NCI-H187 (cell line): ENCODE measurements at places on chromosomes 16 and 17.
A peak's percentile ranks its signal among the peaks of the same experiment; 100 is the strongest.

GRCh38 chr17:34692920-34693319 is 113.5 kb downstream of the TMEM132E start:
- no peak for DNase-seq

GRCh38 chr16:47861999-47862398 is 293.8 kb downstream of the ABCC12 start:
- DNase-seq: no peak

DNA sequence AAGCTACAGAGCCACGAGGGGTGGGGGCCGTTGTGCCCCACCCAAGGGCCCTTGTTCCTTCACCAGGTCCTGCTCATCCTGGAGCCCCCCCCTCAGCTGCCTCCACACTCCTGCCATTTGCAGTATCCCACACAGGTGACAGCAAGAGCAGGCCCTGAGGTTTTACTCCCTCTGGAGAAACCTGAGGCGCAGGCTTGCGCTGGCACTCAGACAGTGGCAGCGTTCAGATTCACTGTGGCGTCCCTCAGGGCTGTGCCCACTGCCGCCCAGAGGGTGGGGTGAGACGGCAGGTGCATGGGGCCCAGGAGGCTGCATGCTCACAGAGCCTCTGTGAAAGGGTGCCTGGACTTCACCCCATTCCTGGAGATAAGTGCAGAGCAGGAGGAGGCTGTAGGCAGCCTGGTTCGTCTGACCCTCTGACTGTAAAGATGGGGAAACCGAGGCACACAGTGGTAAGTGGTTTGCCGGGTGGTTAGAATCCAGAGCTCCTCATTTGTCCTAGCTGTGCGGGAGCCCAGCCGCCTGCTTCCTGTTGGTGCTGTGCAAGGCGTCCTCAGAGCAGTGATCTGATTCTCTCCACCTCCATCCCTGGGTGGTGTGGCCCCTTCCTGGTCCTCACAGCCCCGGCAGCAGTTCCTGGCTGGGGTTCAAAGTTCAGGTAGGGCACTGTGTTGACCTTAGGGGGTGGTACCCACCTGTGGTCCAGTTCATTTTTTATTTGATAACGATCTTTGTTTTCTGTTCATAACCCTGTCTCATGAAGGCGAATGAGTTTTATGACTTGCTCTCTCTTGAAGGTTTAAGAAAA is 1.6 kb downstream of the SPIRE2 start:
- no peak for DNase-seq

GRCh38 chr16:80824623-80825364 is 20.4 kb upstream of the CDYL2 start:
- peak; percentile 13 for DNase-seq

GRCh38 chr16:1651974-1652312 is 26.1 kb upstream of the JPT2 start:
- DNase-seq: no peak

- no peak for DNase-seq
Measured at GRCh38 chr16:21083729-21084268, 66.8 kb downstream of the DNAH3 start.

DNA sequence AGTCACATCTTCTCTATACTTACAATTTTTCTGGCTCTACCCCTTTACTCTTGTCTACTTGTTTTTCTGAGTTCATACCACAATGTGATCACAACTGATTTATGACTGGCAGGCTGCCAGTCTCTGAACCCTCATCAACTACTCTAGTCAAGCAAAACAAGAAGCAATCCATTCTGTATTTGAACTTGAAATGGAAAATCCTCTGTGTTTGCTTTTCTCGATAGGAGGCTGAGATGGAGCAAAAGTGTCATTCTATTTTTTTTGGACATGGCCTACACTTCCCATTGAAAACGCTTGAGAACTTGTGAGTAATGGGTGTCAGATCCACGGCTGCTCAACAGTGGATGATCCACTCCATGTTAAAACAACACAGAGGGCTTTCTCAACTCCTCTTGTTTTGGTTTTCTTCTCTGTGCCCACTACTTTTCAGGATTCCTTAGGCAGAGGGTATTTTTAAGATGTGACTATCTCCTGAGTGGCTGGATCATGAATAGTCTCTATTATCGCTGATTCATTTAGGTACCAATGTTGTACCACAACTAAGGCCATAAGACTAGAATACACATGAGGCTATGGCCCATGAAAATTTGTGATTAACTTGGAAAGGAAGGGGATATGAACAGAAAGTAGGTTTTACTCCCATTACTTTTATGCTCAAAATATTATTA is 11.7 kb downstream of the TMEM100 start:
- DNase-seq: peak; percentile 8

DNA sequence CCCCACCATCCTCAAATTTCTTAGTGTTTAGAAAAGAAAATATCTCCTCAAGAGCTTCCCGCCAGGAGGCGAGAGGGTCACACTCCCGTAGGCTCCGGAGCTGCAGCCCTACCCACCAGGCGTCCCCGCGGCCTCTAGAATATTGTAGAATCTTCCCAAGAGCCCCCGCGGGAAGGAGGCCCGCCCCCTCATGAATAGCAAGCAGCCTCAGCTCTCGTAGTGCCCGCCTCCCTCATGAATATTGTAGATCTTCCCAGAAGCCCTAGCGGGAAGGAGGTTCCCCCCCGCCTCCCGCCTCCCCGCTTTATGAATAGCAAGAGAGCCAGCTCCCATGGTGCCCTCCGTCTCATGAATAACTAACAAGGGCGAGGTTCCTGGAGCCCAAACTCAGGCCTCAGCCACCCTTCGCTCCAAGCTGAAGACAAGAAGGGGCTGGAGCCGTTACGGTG is at the start of gene FBXO47:
Gene FBXO47, minus strand, starts transcription at position 114 of the 449 bp plus-strand sequence. CDS start 4,378 bp downstream, outside the sequence.
- DNase-seq: no peak

DNA sequence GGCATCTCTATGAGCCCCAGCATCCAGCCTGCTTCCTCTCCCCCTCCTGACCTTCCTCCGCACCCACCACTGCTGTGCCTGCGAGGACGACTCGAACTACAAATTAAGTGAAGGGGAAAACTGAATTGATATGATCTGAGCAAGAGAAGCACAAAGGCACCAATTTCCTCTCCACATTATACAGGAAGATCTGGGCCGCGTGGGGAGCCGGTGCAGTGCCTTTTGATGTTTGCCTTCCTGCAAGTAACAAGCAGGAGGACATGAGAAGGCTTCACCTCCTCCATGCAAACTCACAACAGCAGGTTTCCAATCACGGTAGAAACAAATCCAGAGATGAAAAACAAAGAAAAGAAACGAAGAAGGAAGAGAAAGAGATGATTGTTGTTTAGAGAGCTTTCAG is 57.8 kb upstream of the MMP2 start:
- no peak for DNase-seq

GRCh38 chr16:725463-726187 is 618 bp downstream of the CCDC78 start:
- no peak for DNase-seq

DNA sequence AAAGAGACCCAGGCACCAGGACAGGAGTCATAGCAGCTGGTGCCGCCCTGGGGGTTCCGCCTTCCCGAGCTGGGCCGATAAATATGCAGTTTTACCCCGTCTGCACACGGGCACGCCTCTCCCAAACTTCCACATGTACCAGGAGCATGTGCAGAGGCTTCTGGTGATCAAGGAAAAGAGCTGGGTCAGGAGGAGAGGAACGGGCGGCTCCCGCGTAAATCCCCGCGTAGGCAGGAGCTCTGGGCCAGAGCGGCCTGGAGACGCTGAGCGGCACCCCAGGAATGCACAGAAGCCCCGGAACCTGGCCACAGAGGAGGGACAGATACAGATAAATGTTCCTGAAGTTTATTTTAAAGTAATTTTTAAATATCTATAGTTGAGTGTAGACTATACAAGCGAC is 46.6 kb upstream of the METRNL start:
- DNase-seq: no peak

DNA sequence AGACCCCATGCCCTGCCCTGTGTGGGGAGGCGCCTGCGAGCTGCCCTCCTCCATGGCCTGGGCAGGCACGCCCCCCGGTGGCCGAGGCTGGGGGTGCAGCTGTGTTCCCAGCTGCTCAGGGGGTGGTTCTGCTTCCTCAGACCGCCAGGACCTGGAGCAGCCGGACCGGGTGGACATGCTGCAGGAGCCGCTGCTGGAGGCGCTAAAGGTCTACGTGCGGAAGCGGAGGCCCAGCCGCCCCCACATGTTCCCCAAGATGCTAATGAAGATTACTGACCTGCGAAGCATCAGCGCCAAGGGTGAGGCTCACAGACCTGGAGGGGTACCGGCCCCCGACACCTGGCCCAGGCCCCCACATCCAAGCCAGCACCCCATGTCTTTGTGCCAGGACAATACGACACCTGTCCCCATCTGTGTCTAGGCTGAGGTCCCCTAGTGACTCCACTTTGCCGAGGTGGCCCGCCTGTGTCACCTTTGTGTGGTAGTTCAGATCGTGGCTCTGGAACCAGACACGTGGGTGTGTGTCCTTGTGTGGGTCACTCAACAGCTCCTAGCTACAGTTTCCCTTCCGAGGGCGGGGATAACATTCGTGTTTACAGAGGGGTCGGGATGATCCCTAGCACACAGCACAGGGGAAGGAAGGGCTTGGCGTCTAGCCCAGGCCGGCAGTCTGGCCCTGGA is 9.3 kb downstream of the GJD3 start:
- no peak for DNase-seq

DNA sequence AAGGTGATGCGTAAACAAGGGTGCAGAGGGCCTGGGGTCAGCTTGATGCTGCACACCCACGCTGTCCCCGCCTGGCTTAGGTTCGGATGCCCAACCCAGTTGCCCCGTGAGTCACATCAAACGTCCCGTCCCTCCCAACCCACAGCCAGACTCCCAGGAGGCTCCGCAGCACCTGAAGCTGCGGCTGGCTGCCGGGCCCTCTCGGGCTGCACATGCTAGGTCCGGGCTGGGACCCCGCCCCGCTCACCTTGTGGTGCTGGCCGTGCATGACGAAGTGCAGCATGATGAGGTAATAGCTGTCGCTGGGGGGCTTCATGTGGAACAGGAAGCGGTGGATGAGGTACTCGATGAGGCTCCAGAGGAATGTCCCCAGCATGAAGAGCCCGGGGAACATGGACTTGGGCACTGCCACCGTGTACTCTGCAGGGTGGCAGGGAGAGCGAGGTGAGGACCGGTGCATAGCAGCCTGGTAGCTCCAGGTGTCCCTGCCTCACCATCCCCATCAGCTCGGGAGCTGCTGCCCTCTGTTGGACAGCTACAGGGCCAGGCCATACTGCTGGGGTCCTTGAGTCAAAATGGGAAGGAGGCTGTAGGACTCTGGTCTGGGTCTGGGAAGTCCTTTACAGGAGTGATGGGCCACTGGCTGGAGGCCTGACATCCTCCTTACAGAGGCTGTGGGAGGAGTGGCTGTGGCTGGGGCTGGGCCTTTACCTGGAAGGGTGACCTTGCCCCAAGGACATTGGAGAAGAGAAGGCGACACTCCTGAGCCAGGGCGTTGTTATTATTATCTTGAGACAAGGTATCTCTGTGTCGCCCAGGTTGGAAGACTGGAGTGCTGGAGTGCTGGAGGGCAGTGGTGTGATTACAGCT is 18.3 kb upstream of the MLKL start:
- DNase-seq: no peak

GRCh38 chr17:17075125-17075781 is 33.0 kb downstream of the MPRIP start:
- DNase-seq: no peak

- no peak for DNase-seq
Measured at GRCh38 chr16:5633845-5634440, 536.3 kb upstream of the EEF2KMT start.

DNA sequence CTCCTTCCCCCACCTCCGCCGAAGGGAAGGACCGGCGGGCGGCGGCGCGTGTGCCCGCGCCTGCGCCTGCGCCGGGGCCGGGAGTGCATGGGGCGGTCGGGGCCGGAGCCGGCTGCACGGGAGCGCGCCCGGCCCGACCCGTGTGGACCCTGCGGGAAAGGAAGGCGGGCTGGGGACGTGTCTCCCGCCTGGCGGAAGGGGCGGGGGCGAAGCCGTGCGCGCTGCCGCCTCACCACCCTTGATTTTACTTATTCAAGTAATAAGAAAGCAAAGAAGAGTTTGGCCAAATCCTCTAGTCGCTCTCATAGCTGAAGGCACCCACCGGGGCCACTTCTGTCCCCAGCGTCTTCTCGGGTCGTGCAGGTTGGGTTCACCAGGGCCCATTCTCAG is 596 bp upstream of the PFN1 start:
- peak; percentile 53 for DNase-seq

GRCh38 chr16:17404941-17405689 is 65.6 kb downstream of the XYLT1 start:
- DNase-seq: no peak

DNA sequence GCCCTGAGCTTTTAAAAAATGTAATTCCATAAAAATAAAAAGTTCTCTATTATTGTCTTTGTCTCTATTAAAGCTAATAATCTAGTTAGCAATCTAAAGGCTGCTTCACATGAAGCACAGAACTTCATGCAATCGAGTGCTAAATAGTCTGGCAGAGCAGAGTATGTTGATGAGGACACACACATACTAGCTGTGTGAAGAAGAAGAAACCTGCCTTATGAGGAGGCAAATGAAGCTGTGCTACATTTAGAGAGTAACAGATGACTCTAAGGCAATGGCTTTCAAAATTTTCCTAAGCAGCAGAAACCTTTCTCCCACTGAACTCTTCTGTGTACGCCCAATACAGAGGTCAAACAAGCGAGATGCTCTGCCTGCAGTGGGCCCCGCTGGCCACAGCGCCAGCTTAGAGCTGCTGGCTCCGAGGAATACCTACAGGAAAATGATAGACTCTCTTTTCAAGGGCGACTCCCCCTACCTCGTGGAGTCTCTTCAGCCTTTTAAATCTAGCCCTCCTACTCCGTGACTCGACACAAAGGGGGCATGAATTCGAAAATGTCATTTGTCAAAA is 39.2 kb downstream of the GNA13 start:
- no peak for DNase-seq

DNA sequence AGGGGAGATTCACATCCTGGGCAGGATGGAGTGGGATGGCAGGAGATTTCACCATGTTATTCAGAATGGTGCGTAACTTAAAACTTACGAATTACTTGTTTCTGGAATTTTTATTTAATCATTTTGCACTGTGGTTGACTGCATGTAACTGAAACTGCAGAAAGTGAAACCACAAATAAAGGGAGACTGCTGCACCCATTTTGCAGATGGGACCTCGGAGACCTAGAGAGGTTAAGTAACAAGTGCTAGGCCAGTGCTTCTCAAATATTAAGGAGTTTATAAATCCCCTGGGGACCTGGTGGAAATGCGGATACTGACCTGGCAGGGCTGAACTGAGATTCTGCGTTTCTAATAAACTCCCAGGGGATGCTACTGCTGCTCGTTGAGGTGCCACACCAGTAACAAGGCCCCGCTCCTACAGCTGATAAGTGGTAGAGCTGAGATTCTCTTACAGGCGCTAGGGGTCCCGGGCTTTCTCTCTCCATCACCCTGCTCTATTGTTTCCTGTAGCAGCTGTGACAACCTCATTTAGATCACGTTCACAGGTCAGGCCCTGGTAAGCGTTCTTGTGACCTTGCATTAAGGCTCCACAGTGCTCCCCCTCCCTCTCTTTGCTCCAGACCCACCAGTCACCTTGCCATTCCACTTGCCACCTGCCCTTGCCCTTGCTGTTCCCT is 167.1 kb upstream of the CDH13 start:
- DNase-seq: no peak

GRCh38 chr17:12618557-12618956 is 47.1 kb upstream of the MYOCD start:
- DNase-seq: no peak
